Stimulated activated CD8-positive, alpha-beta memory T cell treated with anti-CD3 and anti-CD28 coated beads, Interleukin-4, amount 100 ng/mL, for 4 hours (primary cell): ENCODE measurements at places on chromosomes 1 and 21.

DNA sequence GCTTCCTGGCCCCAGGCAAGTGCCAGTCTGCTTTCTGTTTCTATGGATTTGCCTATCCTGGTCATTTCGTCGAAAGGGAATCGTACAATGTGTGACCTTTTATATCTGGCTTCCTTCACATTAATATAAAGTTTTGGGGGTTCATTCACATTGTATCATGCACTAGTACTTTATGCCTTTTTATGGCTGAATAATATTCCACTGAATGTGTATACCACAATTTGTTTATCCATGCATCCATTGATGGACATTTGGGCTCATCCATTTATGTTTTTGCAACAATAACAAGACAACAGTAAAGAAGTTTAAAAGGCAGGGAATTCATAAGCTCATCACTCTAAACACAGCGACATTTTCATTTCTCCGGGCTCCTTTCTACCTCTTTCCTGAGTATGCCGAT lies 50.6 kb downstream of the SPSB1 start:
- DNase-seq = no peak

- DNase-seq = no peak
These were observed 1317.0 kb downstream of the MRPL39 start for GRCh38 chr21:24290151-24290833.

GRCh38 chr1:156128308-156128653 lies 13.8 kb downstream of the LMNA start:
- no peak for DNase-seq

DNA sequence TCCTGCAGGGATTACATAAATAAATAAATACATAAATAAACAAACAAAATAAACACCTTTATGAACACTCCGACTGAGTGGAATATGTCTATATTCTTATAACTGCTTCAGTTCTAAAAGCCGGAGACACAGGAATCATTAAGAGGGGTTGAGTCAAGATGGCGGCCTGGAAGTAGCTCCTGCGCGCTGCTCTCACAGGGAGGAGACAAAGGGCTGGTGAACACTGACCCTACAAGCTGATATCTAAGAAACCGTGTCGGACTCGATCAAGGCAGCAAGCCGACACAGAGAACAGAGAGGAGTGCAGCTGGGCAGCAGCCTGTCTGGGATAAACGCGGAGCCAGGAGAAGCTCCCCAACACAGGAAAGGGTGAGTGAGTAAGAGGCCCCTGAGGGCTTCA lies 1098.6 kb upstream of the NCAM2 start:
- DNase-seq = no peak

GRCh38 chr1:179129702-179130473 lies 48.0 kb downstream of the TOR3A start:
- DNase-seq = no peak

DNA sequence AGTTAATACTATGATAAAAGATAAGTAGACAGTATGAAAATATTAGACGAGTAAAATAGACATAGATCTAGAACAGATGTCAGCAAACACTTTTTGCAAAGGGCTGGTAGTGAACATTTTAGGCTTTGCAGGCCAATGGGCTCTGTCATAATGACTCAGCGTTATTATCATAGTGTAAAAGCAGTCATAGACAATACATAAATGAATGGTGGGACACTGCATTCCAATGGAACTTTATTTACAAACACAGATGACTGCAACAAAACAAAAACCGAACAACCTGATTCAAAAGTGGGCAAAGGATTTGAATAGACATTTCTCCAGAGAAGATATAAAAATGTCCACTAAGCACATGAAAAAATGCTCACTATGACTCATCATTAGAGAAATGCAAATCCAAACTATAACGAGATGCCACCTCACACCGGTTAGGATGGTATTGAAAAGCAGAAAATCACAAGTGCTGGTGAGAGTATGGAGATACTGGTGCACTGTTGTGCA lies 7.3 kb downstream of the GSTM5 start:
- DNase-seq = no peak

GRCh38 chr1:218413179-218413578 lies 68.0 kb downstream of the TGFB2 start:
- no peak for DNase-seq

DNA sequence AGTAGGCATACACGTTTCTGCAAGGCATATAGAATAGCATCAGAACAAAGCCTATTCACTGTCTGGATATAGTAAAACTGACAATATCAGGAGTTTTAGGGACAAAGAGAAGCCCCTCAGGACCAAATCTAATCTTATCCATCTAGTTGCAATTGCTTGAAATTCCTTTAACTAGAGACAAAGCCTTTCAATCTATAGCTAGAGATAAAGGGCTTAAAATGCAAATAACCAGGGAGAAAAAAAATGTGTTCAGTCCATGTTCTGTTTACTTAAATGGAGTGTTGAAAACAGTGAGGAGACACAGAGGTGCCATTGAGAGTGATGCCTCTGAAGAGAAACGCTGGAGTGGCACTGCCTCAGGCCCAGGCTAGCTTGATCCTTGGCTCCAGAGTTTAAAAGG lies 286.1 kb downstream of the DPYD start:
- DNase-seq = no peak

DNA sequence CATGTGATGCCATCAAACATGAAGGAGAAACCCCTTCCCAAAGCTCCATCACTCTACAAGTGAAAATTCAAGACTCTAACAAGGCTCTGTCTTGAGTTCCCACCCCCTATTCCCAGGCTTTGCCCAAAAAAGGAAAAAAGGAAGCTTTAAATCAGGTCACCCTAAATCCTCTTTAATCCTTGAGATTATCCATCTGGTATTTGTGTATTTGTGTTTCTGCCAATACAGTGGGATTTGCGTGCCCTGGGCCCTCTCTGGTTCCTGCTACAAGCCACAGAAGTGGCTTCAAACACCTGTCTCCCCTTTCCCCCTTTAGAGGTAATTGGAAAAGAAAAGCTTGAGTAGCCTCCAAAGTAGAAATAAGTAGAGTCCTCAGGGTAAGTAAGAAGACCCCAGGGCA lies 120.4 kb downstream of the EDEM3 start:
- DNase-seq = no peak

GRCh38 chr1:16078925-16079656 lies 5.6 kb upstream of the FAM131C start:
- DNase-seq = peak; percentile 44

DNA sequence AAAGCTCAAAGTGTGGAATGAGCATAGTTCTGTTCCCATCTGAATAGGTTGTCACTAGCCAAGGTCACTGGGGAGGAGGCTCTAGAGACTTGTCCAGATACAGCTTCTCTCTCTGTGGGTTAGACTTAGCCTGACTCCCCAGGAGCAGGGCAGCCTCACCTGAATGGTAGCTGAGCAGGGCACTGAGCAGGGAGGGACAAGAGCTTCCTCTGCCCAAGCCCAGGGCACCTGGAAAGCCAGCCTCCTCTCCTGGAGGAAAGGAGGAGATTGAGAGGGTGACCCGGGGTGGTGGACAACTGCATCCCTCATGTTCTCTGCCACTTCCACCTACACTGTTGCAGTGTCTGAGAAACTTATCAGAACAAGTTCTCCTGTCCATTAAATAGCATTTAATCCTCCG lies 59.0 kb upstream of the F3 start:
- DNase-seq = no peak

DNA sequence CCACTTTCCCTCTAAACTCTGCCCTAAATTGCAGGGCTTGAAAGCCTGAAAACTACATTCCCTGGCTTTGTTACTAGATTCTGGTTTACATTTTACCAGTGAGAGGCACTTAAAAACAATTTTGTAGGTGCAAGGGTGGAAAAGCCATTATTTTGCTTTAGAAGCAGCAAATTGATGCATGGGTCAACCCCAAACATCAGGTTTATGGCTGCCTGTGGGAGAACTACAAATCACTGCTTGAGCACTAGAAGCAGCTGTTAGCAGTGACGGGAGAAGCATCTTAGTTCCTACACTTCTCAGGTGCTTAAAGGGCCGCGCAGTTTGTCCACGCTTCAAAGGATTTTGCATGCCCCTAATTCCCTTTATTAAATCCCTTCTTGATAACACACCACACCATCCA lies 417.2 kb downstream of the PCP4 start:
- no peak for DNase-seq

DNA sequence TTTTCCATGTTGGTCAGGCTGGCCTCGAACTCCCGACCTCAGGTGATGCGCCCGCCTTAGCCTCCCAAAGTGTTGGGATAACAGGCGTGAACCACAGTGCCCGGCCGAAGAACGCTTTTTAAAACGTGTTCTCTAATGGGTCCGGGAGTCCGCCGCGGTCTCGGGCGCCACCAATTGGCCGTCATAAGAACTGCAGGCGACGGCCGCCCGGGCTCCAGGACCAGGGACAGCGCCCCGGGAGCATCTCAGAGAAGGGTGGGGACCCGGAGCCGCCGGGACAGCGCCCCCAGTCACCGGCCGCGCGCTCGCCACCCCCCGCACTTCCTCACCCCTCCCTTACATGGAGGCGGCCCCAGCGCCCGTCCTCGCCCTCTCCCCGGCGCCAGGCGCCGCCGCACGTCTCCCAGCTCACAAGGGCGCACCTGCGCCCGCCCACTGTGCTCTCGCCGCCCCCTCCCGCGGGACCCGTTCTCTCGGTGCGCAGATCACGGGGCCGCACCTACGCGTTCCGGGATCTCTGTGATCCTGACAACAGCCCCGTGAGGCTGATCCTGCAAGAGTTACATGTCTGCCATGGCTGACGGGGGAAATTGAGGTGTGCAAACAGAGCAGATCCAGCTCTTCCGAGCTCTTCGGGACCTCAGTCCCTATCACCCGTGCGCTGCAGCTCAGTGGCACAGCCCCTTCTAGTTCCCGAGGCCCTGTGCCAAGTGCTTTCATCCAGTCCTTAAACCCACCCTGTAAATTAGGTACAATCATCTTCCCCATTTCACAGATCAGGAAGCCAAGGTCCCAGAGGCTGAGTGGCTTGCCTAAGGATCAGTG lies 9.8 kb downstream of the RAP1GAP start:
- peak; percentile 49 for DNase-seq

DNA sequence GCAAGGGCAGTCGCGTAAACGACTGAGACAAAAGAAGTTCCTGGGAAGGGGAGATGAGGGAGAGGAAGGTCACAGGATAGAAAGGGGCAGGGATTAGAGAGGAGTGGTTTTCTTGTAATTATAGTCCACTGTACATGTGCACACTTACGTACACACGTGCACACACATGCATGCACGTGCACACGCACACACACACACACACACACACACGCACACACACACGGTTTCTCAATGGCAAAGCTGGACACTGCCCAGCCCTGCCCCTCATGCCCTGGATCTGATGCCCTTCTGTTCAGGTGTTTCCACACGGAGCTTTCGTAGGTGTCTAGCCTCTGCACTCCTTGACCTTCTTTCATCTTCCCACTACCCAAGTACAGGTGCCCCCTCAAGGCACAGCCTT lies 3.9 kb downstream of the OR2B11 start:
- DNase-seq = no peak

- no peak for DNase-seq
These were observed 19.2 kb downstream of the NFYC start for GRCh38 chr1:40710581-40711315.

DNA sequence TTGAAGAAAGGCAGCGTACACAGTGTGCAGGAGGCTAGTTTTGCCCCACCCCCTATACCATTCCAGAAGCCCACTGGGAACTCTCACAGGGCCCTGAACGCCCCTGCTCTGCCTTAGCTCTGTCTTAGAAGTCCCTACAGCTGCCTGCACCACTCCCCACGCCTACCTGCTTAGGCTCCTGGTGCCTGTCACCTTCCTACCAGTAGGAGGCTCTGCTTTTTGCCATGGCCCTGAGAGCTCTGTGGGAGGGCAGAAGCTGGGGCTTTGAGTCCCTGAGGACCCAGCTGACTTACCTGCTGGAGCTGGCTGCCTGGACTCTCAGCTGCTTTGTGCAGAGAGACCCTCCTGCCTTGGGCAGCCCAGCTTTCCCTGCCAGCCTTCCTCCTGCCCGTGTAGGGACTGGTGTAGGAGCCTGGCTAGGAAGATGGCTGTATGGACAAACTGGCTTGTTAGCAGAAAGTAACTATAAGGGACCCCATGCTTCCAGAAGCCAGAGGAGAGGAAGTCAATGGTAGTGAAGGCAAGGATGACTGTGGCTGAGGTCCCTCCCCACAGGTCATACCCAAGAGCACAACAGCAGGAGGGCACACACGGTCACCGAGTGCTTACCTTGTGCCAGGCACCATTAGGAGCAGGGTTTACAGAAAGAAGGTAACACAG lies 9.8 kb upstream of the CELSR2 start:
- no peak for DNase-seq

DNA sequence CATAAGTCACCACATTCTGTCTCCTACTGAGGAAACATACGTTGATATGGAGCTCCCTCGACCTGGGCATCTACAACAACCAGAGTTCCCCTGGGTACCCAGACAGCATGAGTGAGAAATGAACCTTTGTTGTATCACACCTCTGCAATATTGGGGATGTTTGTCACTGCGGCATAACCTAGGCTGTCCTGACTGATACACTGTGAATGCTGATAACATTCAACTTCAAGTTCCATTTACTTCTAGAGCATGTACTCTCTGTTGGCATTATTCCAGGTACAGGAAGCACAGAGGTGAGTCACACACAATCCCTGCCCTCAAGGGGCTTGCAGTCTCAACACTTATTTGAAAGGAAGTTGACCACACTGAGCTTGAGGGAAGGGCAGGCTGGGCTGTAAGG lies 65.6 kb downstream of the HTR6 start:
- no peak for DNase-seq

DNA sequence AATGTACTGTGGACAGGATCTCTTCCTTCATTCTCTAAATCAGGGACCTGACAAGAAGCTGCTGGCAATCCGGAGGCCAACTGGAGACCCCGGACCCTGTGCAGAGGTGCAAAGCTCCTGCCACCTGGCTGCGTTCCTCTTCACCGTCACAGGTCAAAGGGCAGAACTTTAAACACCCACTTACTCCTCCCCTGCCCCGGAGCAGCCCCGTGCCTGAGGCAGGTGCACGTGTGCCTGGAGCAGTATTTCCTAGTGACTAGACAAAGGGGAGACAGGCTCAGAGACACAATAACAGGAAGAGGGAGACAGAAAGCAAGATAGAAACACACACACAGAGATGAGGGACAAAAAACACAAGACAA lies 6.6 kb upstream of the PIGC start:
- no peak for DNase-seq

DNA sequence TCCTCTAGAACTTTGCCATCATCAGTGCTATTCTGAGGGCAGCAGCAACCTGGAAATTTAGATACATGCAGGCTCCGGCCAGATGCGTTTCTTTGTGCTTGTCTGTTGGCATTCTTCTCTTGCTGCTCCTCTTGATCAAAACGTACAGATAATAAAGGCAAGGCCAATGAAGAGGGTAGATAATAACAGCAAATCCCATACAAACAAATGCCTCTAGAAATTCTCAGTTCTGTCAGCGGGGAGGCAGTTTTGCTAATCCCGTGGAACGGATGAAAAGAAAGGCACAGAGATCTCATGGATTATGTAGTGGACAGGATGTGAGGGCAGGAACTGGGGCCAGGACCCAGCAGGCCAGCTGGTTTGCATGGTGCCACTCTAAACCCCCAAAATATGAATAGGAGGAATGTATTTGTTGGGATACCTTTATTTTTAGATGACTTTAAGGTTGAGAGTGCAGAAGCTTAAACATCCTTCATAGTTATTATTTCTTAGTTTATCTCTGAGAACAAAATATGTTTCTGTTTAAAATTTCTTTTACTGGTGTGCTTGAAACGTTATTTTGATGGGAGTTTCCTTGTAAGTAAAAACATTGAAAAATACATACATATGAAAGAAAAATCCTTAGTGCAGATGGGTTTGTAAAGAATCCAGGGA lies 1.5 kb downstream of the ITSN1 start:
- DNase-seq = no peak
